ENCODE measurements at places on chromosomes 4 and X.
A peak's percentile ranks its signal among the peaks of the same experiment; 100 is the strongest.

GRCh38 chr4:16437836-16438235 is 211.6 kb upstream of the TAPT1 start:
- DNase-seq, result no peak

GRCh38 chr4:37678624-37679023 is 7.6 kb downstream of the RELL1 start:
- no peak for DNase-seq

GRCh38 chrX:46630141-46630540 is 56.6 kb downstream of the CHST7 start:
- DNase-seq, result no peak

- no peak for DNase-seq
These were observed 184.0 kb upstream of the ANK2 start for GRCh38 chr4:112865443-112865842.

DNA sequence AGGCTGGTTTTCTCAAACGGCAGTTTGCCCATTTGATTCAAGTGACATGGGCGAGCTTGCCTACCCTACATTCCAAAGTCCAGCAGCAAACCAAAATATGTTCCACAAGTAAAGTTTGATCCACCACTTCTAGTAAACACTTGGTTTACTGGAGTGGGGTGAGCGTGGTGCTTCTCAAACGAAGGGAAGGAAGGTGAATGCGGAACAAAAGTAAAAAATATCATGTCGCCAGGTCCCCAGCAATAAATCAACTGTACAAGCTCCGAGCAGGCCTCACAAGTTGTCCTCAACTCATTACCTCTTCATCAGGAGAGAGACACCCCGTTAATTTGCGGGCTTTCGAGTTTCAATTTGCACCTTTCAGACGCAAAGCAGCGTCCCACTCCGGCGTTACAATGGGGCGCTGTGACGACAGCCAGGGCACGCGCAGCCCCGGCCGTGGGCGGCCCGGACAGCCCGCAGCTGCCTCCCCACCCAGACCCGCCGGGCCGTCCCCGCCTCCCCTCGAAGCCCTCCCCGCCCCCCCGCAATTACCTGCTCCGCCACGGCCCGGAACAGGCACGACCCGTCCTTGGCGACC is 1.0 kb downstream of the OTUD4 start:
- peak; percentile 62 for DNase-seq
